ENCODE measurements at places on chromosomes 6 and 20. TPM values are rescaled to one million over a fixed set of nuclear protein-coding genes. Genes with fewer than 3 reads are reported as not detected.

Gene COL12A1
- total RNA-seq: 9.0 TPM

DNA sequence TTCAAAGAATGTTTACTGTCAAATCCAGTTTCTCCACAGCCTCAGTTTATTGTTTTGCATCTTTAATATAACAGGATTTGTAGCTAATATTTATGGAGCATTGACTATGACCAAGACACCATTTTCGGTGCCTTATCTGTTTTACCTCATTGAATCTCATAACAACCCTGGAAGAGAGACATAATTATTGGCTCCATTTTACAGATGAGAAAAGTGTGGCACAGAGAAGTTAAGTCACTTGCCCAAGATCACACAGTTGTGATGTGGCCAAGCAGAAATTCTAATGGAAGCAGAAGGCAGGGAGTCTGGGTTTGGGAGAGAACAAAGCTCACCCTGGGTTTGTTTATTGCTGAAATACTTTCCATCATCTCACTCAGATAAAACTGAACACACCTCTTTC is 17.5 kb upstream of the NFATC2 start:
- no peak for DNase-seq

- DNase-seq: no peak
Observed at GRCh38 chr6:133503336-133503729, 262.2 kb downstream of the EYA4 start.

DNA sequence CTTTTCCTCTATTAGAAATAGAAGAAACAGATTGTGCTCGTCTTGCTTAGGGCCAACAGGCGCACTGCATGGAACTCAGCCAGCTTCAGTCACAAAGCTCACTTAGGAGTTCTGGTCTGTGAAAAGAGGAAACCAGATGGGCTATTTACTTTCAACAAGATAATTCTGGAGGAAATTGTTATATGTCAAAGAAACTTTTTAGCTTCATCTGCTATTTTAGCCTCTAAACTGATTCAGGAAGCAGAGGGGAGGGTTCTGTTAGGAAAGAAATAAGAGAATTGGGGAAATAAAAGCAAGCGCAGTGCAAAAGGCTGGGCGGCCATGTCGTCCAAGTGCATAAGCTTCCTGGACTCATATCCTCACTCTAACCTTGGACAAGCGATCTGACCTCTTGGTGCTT is 21.3 kb downstream of the PRKN start:
- no peak for DNase-seq

DNA sequence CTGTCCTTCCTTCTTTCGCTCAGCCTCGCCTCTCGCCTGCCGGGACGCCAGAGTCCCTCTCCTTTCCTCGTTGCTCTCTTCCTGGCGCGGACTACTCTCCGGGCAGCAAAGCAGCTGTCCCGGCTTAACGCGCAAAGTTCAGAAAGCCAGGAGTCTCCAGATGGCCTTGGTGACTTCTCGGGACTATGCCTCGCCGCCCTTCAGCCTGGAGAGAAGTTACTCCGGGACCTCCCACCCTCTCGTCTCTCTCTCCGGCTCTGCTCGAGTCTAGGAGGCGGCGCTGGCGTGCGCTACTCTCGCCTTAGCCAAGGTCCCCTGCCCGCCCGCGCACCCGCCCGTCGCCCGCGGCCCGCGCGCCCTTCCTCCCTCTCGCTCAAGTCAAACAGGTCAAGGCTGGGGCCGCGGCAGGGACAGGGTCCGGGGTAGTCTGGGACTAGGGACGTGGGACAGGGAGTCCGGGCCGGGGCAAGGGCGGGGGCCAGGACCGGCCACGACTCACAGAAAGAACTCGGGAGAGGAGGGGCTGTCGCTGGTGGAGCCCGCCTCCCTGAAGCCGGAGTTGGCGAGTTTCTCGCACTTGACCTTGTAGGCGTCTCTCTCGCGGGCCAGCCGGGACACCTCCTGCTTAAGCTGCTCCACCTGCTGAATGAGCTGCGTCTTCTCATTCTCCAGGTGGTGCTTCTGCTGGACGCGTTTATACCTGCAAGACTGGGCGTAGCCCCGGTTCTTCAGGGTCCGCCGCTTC is 1.5 kb downstream of the MAFB start:
- no peak for DNase-seq

Gene LHFPL5
- not detected for total RNA-seq

DNA sequence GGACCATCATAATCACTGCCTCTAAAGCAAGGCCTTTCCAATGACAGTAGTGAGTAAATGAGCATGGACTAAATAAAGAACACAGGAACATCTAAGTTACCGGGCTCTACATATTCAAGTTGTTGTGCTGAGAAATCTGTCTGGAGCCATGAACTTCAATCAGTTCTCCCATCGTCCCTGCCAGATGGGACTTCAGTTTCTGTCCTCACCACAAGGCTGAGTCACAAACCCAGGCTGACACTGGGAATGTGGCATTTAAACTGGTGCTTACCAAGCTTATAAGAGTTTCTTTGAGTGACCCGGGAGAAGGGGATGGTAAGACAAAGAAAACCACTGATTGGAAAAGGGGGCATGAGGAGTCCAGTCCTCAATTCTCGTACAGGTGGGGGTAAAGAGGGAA is 497.0 kb downstream of the MAFB start:
- DNase-seq: no peak
